Gastroesophageal sphincter (tissue), 4 donors: ENCODE measurements at places on chromosomes 6 and 20. TPM values are rescaled to one million over a fixed set of nuclear protein-coding genes. Genes with fewer than 3 reads are reported as not detected.

Gene MRAP2
- 0.27 TPM for total RNA-seq

GRCh38 chr6:139763468-139764210 lies 389.2 kb upstream of the CITED2 start:
- ATAC-seq: no peak

Gene CST1
- total RNA-seq: not detected

- no peak for ATAC-seq
These were observed 94.5 kb upstream of the LRFN2 start for GRCh38 chr6:40681622-40682021.

DNA sequence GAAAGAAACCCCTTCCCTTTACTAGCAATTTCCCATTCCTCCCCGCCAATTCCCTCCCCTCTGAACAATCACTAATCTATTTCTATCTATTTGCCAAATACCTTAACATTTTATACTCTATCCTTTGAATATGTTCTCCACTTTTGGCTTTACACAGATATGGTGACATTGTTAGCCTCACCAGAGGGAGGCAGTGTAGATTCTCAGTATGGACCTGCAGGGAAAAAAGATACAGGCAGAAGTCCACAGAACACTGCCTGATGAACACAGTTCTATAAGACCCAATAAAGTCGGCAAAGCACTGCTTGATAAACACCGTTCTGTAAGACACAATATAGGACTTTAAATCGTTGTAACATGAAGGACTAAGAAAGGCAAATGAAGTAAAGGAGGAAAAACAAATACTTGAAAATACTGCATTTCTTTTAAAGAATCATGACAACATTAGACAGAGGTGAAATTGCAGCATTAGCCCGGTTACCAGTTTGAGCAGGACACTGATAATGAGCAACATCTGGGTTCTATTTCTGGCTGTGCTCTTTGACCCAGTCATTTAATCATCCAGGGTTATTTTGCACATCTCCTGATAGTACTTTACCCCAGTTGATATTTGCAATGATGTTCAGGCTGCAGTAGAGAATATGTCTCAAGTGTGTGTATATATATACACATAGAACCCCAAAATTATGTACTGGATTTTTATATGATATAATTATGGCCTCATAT lies 296.8 kb downstream of the UTRN start:
- peak; percentile 50 for ATAC-seq

Gene SLC35F1
- total RNA-seq: 5.4 TPM

GRCh38 chr6:122098201-122098678 lies 301.2 kb upstream of the HSF2 start:
- ATAC-seq: no peak

Gene TMEM217
- total RNA-seq: not detected

DNA sequence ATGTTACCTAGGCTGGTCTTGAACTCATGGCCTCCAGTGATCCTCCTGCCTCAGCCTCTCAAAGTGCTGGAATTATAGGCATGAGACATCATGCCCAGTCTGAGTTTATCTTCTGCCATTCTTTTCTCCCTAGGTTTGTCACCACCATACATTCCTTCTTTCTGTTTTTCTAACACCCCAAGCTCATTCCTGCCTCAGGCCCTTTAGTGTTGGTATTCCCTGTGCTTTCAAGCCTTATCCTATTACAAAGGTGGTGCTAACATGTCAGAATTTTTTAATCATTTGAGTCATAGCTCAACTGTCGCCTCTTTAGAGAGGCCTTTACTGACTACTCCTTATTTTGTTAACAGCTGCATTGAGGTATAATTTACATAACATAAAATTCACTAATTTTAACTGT lies 221.1 kb upstream of the PRSS16 start:
- ATAC-seq: no peak

Gene GSTA2
- 1.4 TPM for total RNA-seq

- no peak for ATAC-seq
These were observed 53.6 kb upstream of the NT5E start for GRCh38 chr6:85396159-85396808.

GRCh38 chr6:21163110-21163837 lies 430.3 kb upstream of the SOX4 start:
- ATAC-seq: no peak

Gene SAPCD1
- 1.1 TPM for total RNA-seq

GRCh38 chr6:154241581-154241980 lies 115.0 kb downstream of the IPCEF1 start:
- no peak for ATAC-seq

- no peak for ATAC-seq
These were observed 31.0 kb downstream of the CST2 start for GRCh38 chr20:23795526-23795925.

DNA sequence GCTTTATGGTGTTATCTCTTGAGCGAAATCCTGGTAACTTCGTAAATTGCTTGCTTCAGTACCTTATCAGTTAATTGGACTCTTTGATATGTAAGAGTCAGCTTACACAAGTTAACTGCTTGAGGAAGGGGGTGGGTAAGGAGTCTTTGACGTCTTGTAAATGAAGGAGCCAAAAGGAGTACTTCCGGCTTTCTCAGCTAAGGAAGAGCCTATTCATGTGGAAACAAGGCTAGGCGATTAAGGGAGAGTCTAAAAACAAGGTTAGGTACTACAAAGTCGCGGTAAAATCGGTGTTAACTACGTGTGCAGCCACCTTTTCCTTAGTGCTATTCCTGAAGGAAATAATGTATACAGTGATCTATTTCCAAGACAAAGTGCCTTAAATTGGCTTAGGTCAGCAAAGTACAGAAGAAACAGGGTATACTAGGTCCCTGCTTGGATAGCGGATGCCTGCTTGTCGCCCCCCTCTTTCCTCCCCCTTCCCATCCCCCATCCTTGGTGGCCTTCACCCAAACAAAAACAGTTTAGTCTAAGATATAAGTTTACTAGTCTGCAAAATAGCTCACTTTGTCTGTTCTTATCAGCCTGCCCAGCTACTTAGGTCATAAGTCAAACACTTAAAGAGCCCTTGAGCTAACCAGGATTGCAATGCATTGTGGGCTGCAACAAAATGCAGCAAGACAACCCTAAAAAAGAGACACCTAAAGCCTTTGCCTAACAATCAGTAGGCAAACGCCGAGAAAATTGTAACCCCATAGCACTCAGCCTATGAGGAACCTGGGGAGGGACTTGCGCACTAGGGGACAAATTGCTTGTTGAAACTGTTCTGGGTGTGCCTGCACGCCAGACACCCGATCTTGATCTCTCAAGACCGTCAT lies 147.3 kb downstream of the TRIM27 start:
- no peak for ATAC-seq

DNA sequence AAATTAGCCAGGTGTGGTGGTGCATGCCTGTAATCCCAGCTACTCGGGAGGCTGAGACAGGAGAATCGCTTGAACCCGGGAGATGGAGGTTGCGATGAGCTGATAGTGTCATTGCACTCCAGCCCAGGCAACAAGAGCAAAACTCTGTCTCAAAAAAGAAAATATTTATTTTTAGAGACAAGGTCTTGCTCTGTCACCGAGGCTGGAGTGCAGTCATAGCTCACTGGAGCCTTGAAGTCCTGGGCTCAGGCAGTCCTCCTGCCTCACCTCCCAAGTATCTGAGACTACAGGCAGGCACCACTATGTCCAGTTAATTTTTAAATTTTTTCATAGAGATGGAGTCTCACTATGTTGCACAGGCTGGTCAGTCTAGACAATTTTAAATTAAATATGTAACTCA lies 16.2 kb upstream of the CEBPB start:
- no peak for ATAC-seq

Gene GHRH
- not detected for total RNA-seq

DNA sequence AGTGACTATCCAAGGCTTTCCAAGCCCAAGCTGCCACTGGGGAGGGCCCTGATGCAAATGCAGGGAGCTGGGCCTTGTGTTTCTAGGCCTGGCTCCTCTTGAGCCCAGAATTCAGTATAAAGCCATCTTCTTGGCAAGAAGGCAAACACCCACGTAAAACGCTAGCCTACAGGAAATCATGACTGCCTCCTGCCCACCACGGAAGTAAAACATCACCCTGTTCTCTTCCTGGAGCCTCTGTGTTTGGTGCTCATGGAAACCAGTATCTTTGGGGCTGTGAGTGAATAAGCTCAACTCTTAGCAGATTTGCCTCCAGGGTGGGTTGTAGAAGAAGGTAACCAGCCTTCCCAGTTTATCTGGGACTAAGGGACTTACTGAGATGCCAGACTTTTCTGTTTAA lies 271.0 kb downstream of the ZNF217 start:
- no peak for ATAC-seq

Gene REM1
- 6.5 TPM for total RNA-seq

- no peak for ATAC-seq
These were observed 337.8 kb downstream of the BTBD3 start for GRCh38 chr20:12255461-12255970.

DNA sequence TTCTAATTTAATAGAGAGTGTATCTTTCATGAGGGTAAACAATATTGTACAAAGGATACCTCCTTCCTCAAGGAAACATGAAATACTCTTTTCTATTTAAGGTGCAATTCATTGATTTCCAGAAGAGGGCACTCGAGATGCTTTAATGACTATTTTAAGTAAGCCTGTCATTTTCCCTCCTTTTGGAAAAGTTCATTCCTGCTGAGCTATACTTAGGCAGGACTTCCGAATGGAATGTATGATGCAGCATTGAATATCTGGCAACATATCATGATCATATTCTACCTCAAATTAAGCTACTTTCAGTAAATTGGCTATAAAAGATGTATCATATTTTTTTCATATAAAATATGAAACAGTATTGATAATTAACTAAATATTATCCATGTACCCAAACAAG lies 5.0 kb downstream of the DST start:
- ATAC-seq: peak; percentile 66

Gene SOX18
- total RNA-seq: 13.3 TPM

DNA sequence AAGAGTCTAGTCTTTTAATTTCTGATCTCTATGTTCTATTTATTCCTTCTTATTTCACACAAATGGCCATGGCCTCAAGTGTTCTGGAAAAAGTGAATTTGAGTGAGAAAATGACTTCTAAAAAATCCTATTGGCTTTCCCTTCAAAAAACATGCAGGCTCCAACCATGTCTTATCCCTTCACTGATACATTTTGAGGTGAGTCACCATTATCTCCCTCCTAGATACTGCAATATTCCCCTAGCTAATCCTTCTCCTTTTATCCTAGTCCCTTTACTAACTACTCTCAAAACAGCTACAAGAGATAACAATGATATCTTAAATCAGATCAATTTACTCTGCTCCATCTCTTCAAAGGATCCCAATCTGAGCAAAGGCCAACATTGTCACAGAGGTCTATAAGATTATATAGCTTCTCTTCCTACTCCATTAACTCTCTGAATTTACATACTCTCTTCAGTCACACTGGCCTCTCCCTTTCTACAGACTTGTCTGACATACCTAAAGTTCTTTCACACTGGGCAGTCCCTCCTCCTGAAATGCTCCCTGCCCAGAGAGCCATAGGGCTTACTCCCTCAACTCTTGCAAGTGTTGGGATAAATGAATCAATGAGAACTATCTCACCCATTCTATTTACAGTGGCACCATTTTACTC lies 129.2 kb downstream of the TENT5A start:
- no peak for ATAC-seq

DNA sequence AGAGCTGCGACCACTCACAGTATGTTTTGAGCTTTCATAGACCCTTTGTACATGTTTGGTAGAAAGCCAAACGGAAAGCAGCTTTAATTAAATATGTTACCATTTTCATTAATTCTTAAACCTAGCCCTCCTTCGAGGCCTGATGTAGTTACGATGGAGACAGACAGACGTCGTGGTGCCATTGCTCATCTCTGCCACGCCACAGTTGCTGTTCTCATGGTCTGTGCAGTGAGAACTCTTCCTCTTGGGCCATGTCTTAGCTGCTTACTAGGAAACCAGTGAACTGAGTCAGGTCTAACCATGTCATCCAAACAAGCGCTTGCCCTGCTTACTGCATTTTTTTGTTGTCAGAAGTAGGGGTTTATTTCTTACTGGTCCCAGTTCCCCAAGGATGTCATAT lies 62.8 kb downstream of the SNX9 start:
- ATAC-seq: no peak

- peak; percentile 65 for ATAC-seq
These were observed 13.3 kb upstream of the PRIM2 start for GRCh38 chr6:57303931-57304681.

DNA sequence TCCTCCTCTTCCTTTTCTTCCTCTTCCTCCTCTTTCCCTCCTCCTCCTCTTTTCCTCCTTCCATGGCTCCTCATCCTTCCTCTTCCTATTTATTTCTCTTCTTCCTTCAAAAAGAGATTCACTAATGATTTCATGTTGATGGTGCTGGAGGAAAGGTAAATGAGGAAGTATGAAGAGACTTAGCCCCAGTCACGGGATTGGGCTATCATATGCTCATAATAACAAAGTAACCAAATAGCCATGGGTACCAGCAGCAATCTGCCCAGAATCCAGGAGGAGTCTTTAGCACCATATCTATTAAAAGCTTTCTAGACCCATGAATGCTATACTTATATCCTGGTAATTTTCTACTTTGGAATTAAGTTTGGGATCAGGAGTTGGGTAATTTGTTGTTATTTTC lies 910.9 kb upstream of the MAP3K7 start:
- no peak for ATAC-seq

DNA sequence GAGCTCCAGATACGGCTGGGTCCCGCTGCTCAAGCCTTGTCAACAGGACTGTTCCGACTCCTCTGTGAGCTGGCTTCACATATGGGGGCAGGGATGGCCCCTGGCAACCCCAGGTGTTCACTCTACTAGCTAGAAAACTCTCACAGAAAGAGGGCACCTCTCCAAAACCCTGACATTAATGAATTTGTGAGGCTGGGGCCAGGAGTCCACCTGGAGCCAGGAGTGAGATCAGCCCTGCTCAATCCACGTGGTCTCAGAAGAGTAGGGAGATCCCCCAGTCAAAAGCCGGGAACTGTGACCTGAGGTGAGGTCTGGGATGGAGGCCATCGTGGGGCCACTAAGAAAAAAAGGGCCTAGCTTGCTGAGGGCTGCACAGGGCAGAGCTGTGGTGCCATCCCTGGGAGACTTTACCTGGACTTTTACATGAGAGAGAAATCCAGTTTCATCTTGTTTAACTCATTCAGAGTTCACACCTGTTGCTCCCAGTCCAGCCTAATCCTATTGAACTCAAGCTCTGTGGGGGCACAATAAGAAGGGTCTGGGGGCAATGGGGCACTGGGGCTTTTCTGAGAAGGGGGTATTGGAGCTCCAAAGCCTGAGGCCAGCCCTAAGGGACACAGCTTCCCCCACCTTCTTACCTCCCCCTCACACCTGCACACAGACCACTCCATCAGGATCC lies 144.3 kb upstream of the MLN start:
- ATAC-seq: no peak

DNA sequence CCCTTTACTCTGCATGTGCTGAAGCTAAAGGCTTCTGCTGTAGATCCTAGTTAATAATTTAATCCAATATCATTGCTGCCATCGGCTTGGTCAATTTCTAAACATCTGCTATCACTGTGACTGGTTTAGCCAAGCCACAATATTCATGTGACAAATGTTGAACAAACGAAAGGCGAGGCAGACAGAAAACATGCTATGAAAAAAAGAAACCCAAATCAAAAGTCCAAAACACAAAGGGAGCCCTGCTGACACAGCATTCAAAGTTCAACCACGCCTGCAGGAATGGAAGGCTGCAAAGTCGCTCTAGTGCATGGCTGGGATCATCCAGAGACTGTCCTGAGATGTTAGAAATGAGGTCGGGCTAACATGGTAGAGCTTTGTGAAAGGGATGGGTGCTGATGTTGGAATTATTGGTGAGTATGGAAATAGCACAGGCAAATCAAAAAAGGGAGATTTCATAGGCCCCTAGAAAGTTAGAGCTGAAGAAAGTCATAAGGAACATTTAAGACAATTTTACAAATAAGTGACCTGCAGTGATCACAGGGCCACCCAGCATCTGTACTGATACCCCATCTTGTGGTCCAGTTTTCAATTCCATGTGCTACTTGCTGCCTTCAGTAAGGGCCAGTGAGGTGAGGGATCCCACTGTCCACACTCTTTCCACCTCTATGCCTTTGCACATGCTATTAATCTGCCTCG lies 8.8 kb upstream of the NHSL1 start:
- ATAC-seq: no peak

Gene HLA-DRA
- 73.9 TPM for total RNA-seq
